Suprapubic skin (tissue), 4 donors: ENCODE measurements at places on chromosomes 6 and 20.

DNA sequence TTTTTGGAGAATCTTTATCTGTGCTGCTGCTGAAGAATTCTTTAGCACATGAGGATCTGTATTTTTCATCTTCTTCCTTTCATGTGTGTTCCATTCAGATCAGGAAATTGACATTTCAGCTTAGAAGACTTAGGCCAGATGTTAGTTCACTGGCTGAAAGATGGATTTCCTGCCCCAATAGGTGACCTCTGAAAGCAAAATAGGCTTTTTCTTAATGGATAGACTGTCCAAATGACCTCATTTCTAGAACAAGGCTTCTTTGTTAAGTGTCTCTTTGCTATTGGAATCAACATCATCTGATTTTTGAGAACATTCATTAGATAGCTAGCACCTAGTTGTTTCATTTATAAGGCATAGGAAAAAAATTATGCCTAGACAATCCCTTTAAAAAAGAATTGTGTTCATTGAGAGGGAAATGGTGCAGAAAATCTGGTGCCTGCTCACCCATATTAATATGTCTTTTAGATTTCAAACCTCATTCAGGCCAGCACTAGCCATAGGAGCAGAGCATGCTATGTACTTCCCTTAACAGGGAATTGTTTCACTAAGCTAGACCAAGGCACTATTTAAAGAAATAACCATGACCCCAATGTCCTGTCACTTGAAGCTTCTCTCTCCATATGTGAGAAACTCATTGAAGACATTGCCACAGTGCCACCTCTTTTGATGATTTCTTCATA, 13.6 kb upstream of the SASH1 start:
- DNase-seq, result no peak

- no peak for DNase-seq
Measured at GRCh38 chr20:38434301-38434741, 807 bp downstream of the SNHG17 start.

- DNase-seq, result peak; percentile 94
Measured at GRCh38 chr20:34525709-34526416, 9.6 kb downstream of the DYNLRB1 start.

- DNase-seq, result no peak
Measured at GRCh38 chr6:147223736-147224135, 19.5 kb downstream of the STXBP5 start.

DNA sequence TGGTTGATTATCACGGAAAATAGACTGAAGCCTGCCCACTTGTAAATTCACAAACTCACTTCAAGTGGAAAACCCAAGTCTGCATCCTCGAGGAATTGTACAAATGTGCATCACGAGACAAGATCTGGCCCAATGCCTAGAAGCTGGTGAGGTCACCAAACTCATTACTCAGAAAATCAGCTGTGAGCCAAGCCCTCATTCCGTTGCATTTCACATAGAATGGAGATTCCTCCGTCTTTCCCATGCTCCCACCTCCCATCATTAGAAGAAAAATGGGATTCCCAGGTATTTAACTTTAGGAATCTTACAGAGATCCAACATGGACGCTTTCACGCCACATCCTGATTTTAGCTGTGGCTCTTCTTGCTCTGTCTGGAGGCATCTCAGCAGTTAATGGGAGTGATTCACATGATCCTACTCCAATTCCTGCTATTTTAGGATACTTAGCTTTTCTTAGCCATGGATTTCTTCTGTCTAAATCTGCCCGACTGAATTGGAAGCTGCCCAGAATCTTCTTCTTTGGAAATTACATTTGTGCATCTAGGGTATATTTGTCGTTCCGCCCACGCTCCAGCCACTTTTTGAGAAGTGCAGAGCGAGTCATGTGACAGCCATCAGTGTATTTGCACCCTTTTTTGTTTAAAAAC, 68.7 kb upstream of the STMND1 start:
- DNase-seq, result peak; percentile 88

- no peak for DNase-seq
Measured at GRCh38 chr20:33450867-33451266, 7.3 kb upstream of the SNTA1 start.

DNA sequence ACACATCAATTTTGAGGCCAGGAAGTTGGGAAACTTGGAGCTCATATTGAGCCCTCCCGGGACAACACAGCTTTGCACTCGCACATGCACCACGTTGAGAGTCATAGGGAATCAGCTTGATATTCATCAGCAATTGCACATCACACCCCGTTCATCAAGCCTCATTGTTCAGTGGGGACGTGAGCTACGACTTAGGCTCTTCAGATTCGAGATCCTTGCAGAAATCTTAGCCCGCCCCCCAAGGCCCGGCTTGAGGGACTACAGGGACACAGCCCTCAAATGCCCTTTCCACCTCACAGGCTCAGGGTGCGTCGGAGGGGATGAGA, 93.0 kb upstream of the MAFB start:
- no peak for DNase-seq

DNA sequence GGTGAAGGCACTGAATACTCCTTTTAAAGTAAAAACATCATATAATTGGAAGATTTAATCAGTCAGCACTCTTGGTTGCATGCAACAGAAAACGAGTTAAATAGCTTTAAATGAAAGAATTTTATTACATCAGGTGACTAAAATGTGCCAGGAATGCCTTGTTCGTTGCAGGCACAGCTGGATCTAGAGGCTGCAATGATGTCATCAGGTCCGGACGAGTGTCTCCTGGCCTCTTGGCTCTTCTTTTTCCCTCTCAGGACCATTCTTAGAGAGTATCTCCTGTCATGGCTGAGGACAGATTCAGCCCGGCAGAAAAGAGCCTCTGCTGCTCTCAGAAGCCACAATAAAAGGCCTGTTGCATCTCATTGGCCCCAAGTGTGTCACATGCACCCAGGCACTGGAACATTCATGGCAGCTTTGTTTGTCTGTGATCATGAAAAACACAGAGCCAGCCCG, 510.7 kb upstream of the SULF2 start:
- DNase-seq, result no peak

DNA sequence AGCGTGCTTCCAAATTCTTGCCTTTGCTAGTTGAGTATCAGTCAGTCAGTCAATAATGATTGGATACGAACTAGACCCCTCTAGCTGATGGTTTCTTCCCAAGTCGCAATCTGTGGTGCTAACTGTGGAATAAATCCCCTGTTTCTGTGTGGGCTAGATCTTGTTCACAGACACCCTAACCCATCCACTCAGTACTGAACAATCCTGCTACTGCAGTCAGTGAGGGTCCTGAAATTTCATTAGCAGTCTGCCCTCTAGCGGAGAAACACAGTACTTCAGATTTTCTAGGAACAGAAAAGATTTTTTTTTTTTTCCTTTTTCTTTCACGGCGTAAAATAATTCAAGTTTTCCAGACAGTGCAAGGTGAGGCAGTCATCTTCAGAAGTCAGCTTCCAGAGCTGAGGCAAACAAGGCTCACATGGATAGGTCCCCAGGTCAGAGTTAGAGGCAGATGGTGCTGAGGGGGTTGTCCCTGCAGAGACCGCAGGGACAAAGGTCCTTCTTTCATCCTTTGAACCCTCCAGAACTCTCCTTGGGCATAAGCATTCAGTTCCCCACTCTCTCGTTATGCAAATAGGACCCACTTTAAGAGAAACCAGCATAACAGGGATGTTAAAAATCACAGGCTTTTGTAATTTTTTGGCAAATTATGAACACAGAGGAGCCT, 119.6 kb downstream of the SCML4 start:
- no peak for DNase-seq

DNA sequence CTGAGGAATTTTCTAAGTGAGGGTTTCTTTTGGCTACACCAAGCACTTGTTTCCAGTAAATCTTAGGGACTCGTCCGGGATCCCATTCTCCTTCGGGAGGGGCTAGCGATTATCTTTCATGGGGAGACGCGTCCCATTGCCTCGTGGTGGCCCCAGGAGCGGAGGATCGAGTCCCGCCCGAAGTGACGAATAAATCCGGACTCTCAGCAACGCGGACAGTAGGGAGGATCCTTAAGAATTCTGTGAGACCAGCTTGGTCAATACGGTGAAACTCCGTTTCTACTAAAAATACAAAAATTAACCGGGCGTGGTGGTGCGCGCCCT, 69.1 kb upstream of the PRSS16 start:
- no peak for DNase-seq

DNA sequence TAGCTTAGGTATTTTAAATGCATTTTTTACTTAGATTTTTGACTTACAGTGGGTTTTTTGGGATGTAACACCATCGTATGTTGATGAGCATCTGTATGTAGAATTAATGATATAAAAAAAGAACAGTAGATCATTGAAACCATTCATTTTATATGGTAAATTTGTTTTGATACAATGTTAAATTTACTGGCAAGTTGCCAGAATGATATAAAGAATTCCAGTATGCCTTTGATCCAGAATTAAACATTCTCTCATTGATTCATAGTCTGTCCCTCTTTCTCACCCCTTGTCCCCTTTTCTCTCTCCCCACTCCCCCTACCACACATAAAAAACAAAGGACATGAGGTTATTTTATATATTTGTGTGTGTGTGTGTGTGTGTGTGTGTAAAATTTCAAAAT, 45.3 kb downstream of the VTA1 start:
- DNase-seq, result no peak

DNA sequence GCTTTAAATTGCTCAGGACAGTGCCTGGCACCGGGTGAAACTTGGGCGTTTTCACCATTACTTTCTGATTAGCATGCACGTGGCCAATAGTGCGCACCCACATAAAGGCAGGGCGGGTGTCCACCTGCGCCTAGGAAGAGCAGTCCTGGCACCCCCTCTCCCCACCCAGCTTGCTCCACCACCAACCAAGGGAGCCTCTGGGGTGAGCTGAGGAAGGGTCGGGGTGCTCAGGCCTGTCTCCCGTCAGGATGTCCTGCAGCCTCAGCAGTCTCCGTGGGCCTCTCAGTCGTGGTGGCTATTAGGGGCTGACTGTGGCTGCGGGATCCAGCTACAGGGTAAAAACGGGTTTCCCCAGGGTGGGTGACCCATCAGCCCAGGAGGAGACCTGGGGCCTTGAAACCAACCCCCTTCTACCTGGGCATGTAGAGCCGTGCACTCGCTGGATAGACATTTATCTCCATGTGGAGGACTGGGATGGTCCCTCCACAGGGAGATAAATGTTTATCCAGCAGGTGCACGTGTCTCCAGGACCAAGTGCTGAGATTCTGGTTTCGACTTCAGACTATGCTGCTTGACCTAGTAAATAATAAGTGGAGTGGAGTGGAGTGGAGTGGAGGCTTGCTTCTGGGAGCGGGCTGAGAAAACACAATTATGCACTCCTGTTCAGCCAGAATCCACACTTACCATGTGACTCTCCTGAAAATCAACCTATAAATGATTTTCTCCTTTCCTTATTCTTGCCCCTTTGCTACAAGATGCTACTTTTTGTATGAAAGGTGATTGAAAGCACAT, 91.1 kb downstream of the ZDHHC14 start:
- no peak for DNase-seq

- DNase-seq, result no peak
Measured at GRCh38 chr20:16953858-16954257, 205.7 kb downstream of the OTOR start.

DNA sequence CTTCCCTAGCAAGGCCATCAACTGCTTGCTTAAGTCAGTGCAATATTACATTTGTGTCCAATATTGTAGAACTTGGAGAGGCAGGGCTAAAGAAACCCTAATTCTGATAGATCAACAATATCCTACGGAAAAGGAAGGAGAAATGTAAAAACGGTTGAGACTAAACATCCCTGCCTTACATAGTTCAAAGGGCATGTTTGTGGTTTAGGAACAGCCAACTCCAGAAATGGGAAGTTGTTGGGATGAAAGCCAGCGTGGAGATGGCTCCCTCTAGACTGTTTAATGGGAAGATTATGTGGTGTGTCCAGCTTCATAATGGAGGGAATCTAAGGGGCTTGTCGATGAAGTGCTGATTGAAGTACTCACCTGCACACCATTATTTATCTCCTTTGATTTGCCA, 145.3 kb upstream of the TENT5A start:
- no peak for DNase-seq

GRCh38 chr20:34713194-34713943, 9.2 kb downstream of the TP53INP2 start:
- no peak for DNase-seq

GRCh38 chr6:20708367-20709124, 174.3 kb downstream of the CDKAL1 start:
- no peak for DNase-seq

- peak; percentile 85 for DNase-seq
Measured at GRCh38 chr20:17836303-17836861, 132.2 kb downstream of the SNX5 start.

GRCh38 chr6:15776458-15776980, 113.7 kb upstream of the DTNBP1 start:
- no peak for DNase-seq

DNA sequence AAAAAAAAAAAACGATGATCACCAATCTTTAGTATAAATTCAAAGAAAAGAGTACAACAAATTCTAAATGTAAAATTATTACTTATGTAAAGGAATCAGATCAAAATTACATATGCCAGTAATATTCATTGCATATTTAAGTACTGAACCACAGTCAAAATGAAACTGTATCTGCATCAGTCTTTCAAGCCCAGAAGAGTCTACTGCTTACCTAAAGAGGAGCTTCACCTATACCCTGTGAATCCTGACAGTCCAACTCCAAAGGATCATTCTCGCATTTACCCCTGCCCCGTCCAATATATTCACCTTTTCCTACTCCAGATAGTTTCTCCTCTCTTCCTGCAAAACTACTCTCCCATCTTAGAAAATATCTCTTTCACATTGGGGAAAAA, 9.2 kb downstream of the ATG5 start:
- DNase-seq, result no peak

- no peak for DNase-seq
Measured at GRCh38 chr6:23329086-23329485, 759.7 kb downstream of the HDGFL1 start.

- DNase-seq, result no peak
Measured at GRCh38 chr6:163100259-163100658, 314.3 kb upstream of the QKI start.

DNA sequence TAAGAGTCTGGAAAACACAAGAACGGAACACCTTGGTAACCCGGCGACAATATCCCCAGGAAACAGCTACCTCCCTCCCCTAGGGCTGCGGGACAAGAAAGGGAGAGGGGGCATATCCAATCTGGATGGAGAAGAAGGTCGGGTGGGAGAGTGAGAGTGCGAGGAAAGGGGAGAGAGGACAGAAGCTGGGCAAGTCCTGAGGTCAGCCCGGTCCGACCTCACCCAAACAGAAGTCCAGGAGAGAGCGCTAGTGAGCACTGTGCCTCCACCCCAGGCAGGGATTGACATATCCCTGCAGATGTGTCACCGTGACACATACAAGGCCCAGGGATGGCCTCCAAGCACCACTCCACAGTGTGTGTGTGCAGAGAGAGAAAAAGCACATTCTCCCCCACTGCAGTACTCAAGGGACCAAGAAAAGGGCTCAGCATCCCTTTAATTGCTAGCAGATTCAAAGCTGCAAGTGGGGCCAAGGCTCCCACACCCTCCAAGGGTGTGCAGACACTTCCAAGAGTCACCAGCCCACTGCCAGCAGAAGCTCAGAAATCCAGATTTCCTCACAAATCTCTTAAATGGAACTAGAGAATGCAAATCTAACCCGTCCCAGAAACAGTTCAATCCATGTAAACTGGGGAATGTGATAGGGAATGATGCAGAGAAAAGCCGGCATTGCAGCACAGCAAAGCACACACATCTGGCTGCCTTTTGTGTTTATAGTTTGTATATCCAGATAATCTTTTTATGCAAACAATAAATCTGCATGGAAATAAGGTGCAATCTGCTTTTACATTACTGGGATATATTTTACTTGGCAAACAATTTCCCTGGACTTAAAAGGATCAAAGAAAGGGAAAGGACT, 3.1 kb downstream of the PXDC1 start:
- DNase-seq, result peak; percentile 90

GRCh38 chr6:163255265-163255664, 159.3 kb upstream of the QKI start:
- DNase-seq, result no peak
